Fibroblast of skin of scalp (primary cell): ENCODE measurements at places on chromosomes 3 and 15.

DNA sequence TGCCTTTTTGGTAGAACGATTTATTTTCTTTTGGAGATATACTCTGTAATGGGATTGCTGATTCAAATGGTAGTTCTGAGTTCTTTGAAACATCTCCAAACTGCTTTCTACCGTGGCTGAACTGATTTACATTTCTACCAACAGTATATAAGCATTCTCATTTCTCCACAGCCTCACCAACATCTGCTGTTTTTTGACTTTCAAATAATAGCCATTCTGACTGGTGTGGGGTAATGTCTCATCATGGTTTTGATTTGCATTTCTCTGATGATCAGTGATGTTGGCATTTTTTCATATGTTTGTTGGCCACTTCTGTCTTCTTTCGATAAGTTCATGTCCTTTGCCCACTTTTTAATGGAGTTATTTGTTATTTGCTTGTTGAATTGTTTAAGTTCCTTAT lies 154.0 kb downstream of the ABHD5 start:
- DNase-seq, result no peak

DNA sequence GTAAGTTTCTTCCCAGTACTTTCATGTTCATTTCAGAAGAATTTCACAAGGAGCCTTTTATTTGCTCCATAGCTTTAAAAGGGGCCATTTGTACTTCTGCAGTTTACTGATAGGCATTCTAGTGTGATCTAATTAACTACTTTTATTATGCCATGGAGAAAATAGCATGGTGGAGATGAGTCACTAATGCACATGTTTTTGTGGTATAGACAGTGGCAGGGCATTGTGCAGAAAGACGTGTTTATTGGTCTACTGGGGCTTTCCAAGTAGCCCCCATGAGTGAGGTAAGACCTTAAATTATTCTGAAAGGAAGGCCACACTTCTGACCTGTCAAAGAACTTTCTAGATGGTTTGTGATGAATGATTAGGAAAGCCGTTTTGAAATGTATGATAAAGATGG lies 810.0 kb upstream of the NR2F2 start:
- no peak for DNase-seq

- DNase-seq, result no peak
These were observed 8.5 kb downstream of the RAB11A start for GRCh38 chr15:65877749-65878148.

- no peak for DNase-seq
These were observed 41.9 kb downstream of the MRPS25 start for GRCh38 chr3:15023249-15023648.

DNA sequence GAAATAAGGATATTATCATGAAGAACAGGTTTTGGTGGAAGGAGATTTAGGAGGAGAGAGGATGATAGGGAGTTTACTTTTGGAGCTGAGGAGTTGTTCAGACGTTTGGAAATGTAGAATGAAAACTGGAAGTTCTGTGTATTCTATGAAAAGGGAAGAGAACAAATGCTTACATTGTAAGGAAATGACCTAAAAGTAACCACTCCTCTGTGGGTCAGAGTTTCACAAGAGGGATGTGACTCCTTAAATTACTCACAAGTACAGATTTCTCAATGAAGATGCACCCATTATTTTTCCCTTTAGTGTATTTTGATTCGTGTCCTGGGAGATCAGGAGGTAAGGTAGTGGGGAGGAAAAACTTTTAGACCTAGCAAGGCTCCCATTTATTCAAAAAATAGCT lies 4.0 kb downstream of the RNF13 start:
- no peak for DNase-seq

DNA sequence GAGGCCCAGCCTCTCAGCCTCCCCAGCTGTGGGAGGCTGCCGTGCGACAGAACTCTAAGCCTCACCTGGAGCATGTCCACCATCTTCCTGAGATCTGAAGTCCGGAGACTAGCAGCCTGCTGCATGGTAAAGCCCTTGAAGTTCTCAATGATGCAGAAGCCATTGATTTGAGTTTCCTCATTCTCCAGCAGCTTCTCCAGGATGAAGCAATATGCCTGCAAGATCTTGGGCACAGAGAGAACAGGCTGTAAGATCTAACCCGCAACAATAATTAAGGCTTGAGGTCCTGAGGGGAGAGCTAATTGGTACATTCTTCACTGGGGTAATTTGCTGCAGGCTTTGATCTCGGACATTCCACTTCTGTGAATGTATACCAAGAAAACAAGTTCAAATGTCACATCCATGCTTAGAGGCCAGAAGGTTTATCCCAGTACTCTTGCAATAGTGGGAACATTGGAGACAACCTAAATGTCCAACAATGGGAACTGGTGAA lies 9.7 kb downstream of the RLBP1 start:
- DNase-seq, result no peak

- DNase-seq, result no peak
These were observed 268.8 kb upstream of the ARHGEF26 start for GRCh38 chr3:153852355-153852754.

- DNase-seq, result no peak
These were observed 21.7 kb upstream of the ABHD10 start for GRCh38 chr3:111956995-111957734.

DNA sequence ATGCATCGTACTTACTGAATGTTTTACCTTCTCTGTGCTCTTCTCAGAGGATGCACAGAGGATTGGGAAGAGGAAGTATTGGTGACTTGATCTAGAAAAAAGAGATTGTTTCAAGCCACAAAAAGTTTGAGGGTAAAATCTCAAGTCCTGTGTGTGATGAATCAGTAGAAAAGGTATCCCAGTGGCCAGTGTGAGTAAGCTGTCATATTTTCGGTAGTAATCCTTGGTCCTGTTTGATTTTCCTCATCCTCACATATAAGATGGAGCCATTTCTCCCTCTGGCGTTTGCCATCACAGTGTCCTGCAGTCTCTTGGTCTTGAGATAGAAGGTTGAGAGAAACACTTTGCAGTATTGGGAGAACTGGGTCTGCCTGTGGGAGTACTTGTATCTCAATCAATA lies 166.8 kb downstream of the LPP start:
- DNase-seq, result peak; percentile 66

DNA sequence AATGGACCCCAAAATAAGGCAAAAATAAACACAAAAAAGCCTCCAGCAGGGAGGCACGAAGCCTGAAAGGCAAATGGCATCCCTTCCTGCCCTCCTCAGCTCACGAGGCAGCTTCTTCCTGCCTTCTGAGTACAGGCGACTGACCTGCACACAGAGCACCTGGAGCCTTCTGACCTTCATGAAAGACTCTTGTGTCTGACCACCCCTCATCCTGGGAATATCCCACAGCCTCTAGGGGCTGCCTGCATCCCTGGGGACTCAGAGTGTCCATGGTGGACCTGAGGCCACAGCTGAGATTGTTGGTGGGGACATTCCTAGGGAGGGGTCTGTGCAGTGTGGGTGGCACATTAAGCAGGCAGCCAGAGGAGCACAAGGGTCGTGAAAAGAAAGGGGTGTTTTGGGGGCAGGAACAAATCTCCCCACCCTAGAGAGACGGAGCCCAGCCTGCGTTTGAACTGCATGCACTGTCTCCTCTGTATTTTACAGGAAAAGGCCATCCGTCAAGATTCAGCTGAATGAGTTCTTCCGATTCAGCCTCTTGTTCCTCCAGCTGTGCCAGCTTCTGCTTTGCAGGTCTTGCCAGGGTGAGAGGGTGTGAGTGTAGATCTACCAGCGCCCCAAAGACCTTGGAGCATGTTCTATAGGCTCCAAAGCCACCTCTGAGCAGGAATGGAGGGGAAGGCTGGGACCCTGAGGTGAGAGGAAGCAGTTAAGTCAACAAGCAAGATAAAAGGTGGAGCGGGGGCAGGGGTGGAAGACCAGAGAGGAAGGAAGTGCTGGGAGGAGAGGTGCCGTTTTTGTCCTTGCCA lies 80.4 kb upstream of the MEF2A start:
- DNase-seq, result no peak

GRCh38 chr15:63870487-63871209 lies 36.9 kb upstream of the HERC1 start:
- peak; percentile 88 for DNase-seq

DNA sequence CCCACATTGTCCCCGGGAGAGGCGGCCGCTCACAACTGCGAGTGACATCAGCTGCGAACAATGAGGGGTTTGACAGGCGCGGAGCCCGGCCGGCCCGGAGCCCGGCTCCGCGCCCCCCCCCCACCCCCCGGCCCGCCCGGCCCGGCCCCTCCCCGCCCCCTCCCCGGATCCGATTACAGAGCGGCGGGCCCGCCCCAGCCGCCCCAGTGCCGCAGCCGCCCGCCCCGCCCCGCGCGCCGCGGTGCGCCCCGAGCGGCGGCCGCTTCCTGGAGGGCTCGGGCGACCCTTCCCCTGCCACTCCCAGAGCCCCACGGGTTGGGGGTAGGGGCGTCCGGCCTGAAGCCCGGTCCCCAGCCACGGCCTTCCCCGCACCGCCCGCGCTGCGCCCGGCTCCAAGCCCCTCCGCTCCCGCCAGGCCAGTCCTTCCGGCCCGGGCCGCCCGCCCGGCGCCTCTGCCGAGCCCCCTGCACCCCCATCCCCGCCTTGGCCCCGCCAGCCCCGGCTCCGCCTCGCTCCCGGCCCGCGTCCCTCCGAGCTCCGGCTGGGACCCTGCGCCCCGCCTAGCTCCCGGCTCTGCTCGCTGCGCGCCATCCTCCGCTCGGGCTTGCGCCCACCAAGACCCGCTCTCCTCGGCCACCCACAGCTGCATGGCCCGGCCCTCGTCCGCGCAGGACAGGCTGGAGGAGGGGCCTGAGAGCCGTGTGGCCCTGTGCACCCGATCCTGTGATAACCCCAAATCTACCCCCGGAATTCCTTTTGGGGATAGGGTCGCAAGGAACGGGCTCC lies at the start of gene PCBP4:
Gene PCBP4 (minus strand): TSS at position 71 of the 786 bp plus-strand sequence. CDS start 6,214 bp downstream, outside the sequence.
- peak; percentile 77 for DNase-seq

GRCh38 chr3:28667646-28668621 lies 319.3 kb upstream of the AZI2 start:
- DNase-seq, result peak; percentile 65

GRCh38 chr3:152379415-152380042 lies 110.8 kb downstream of the MBNL1 start:
- no peak for DNase-seq

- DNase-seq, result peak; percentile 76
These were observed 61.7 kb downstream of the FMN1 start for GRCh38 chr15:33132722-33133345.

DNA sequence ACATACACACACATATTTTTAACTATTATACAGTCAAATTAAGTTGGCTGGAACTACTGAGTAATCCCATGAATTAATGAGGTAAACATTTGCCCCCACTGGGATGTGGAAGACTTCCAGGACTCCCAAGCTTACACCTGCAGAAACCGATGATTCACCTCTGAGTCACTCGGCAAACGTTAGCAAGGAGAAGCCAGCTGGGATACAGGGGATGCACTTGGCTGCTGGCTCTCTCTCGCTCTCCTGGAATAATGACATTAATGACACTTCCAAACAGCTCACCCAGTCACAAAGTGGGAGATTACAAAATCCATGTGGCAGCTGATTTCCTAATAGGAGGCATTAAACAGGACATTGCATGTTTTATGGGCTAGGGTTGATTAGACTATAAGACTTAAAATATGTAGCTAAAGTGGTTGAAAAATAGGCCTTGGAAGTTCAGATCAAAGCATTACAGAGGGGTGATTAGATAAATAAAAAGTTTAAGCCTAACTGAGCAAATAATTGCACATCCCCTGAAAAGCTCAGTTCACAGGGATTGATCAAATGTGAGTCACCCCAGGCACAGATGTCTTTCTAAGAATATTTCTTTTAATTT lies 500.9 kb downstream of the SOX2 start:
- peak; percentile 40 for DNase-seq

DNA sequence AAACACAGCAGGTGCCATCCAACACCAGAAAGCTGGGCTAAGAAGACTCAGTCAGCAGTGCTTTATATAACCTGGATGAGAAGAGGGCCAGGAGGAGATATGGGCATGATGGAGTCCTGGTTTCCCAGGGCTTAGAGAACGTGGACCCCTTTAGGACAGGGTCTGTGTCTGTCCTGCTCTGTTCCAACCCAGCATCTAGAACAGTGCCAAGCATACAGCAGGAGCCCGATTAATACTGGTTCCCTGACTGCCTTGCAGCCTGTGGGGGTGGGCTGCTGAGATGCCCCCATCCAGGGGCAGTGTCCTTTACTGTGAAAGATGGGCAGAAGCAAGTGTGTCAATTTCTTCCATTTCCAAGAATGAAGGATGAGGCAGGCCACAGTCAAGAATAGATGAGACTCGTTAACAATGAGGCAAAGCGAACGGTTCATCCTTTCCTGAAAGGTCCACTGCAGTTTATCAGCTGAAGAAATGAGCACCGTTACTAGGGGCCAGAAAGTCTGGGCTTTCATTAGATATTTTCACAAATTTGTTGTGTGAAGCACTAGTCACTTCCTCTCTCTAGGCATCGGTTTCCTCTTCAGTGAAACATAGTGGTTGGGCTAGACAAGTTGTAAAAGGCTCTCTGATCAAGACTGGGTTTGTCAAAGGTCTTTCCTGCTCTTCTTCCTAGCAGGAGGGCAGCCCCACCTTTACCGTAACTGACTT lies 72.0 kb upstream of the HERC1 start:
- DNase-seq, result no peak

DNA sequence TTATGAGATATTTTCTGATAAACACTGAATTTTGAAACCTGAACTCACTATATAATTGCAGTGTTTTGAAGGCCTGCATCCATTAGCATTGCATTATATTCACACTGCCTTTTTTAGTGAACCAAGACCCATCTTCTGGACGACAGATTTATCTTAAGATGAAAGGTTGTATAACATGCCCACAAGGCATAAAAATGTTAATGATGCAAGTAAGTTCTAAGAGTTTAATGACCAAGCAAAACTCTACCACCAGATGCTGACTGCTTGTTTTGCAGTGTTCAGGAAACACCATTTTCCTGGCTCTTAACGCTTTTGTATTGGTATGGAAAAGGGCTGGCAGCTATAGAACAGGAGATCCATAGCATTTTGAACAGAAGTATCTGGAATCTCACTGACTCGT lies 46.1 kb downstream of the USP50 start:
- DNase-seq, result no peak

GRCh38 chr3:114207768-114208167 lies 28.9 kb upstream of the DRD3 start:
- DNase-seq, result no peak

- DNase-seq, result no peak
These were observed 41.9 kb downstream of the NDUFB4 start for GRCh38 chr3:120637851-120638559.

- DNase-seq, result no peak
These were observed 565.3 kb downstream of the CADM2 start for GRCh38 chr3:85524104-85524503.

DNA sequence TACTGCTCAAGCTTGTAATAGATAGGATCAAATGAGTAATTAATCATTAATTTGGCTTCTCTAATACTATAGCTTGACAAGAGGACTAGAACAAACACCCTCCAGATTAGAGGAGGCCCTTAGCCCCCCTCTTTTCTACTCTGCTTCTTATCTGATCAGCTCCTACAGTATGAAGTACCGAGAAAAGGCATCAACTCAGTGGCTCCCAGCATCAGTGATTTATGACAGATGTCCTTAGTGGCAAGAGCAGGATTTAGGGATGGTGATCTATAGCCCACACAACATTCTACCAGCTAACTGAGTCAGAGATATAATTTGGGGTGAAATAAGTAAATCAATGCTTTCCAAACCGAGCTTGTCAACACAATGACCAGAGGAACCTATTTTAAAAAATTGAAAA lies 541.1 kb downstream of the NLGN1 start:
- DNase-seq, result no peak

GRCh38 chr3:59496250-59496649 lies 446.4 kb upstream of the CFAP20DC start:
- DNase-seq, result no peak

GRCh38 chr15:60350108-60350507 lies 47.7 kb downstream of the ANXA2 start:
- DNase-seq, result no peak
